ENCODE measurements at places on chromosomes 6 and 20. TPM values are rescaled to one million over a fixed set of nuclear protein-coding genes. Genes with fewer than 3 reads are reported as not detected.

The PRSS35 gene
- polyA plus RNA-seq = 0.22 TPM

The PTGIS gene
- polyA plus RNA-seq = 4.1 TPM

The CALHM4 gene
- not detected for polyA plus RNA-seq

DNA sequence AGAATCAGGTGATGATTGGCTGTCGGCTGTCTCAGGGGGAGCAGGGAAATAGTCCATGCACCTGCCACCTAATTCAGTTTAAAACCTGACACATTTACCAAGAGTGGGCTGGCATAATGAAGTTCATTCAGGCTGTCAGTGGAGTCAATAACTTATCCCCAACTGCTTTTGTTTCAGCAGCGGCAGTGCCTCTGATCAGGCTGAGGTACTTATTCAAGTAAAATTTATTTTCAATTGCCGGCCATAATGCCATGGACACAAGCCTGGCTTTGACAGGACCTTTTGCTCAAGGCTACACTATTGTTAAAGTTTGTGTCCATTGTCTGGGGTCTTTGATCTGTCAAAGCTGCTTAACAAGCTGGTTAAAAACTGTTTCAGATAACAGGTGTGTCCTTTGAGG, 20.6 kb downstream of the OLIG3 start:
- peaks cover 3% of the 10 kb centered on the region for H3K27me3 ChIP-seq
- no peak overlapping the region for H3K4me3 ChIP-seq

DNA sequence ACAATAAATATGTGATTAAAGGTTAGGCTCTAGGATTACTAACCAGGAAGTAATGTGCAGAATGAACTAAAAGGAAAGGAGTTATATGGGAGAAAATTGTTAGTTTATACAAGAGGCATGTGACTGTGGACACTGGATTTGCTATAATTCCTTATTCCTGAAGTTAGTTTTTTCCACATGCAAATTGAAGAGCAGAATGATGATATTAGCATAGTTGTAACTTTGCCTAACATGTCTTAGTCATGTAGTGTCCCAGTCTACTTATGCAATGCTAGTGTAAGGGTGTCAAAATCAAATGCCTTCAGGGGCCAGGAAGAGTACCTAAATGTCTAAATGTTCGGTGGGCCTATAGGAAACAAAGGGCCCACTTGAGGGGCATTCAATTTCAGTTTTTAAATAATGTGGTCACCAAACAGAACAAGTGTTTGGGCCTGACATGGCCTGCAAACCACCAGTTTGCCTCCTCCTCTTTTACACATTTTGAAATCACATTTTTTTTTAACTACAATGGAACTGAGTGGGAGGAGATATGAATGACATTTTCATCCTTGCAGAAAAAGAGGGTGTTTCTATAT, 28.0 kb upstream of the CEP85L start:
- H3K27me3 ChIP-seq = no peaks in the 10 kb centered on the region
- H3K4me1 ChIP-seq = peaks cover 11% of the 10 kb centered on the region
- DNase-seq = no peak
- no peaks in the 10 kb centered on the region for H3K36me3 ChIP-seq
- H3K27ac ChIP-seq = no peak overlapping the region
